Pancreas (tissue), 10 donors: ENCODE measurements at places on chromosomes 12 and 14. TPM values are rescaled to one million over a fixed set of nuclear protein-coding genes. Genes with fewer than 3 reads are reported as not detected.
A peak's percentile ranks its signal among the peaks of the same experiment; 100 is the strongest.

GRCh38 chr12:45912774-45913173 lies 77.6 kb downstream of the SCAF11 start:
- peaks cover 20% of the 10 kb centered on the region for H3K4me1 ChIP-seq
- H3K36me3 ChIP-seq: no peaks in the 10 kb centered on the region
- no peak for DNase-seq
- no peak overlapping the region for H3K27ac ChIP-seq
- no peak overlapping the region for H3K4me3 ChIP-seq

Gene SLC4A8
- 3.1 TPM for total RNA-seq

- peaks cover 6% of the 10 kb centered on the region for H3K4me1 ChIP-seq
- no peaks in the 10 kb centered on the region for H3K36me3 ChIP-seq
- H3K27me3 ChIP-seq: no peaks in the 10 kb centered on the region
- H3K4me3 ChIP-seq: no peak overlapping the region
Measured at GRCh38 chr12:53172352-53172751, 8.2 kb upstream of the ZNF740 start.

Gene IFI27L2
- total RNA-seq: 20.2 TPM

- peak; percentile 25 for DNase-seq
- H3K4me1 ChIP-seq: peaks cover 14% of the 10 kb centered on the region
- no peaks in the 10 kb centered on the region for H3K27me3 ChIP-seq
- peak overlapping the region; percentile 48 for H3K4me3 ChIP-seq
Measured at GRCh38 chr12:47818467-47819137, 1.1 kb downstream of the HDAC7 start.

GRCh38 chr14:90577661-90578282 lies 180.9 kb downstream of the CALM1 start:
- no peak for DNase-seq
- H3K27ac ChIP-seq: no peak overlapping the region
- H3K36me3 ChIP-seq: peaks cover 11% of the 10 kb centered on the region
